Chondrocyte (in vitro differentiated cells): ENCODE measurements at places on chromosomes 7 and 10.

DNA sequence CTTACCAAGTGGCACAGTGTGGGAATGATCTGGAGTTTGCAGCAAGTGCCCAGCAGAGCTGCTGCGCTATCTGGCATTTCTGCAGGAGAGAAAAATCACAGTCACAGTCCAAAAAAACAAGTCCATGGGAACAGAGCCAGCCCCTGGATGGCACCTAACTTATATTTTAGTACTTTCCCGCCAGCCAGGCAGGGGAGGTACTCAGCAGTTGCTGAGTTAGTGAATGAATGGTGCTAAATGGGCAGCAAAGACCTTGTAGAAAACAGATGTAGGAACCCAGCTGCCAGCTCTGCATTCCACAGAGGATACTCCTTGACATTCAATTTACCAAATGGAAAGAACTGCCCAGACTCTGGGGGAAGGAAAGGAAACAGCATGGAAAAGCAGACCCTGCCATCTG is 54.5 kb downstream of the GSDME start:
- DNase-seq, result no peak

- DNase-seq, result no peak
These were observed 1.2 kb upstream of the PLXNA4 start for GRCh38 chr7:132577206-132578049.

DNA sequence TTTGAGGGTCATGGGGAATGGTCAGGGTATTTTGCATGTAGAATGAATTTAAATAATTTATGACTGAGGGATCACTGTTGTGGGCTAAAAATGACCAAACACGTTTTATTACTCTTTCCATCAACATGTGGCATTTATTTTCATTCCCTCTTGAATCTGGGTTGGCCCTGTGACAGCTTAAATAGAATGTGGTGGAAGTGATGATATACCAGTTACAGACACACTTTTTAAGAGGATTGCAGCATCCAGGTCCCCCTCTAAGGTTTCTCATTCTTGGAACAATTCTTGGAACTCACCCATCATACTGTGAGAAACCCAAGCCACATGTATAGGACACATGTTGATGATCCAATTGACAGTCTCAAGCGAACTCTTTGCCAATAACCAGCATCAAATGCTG is 272.4 kb downstream of the ETV1 start:
- DNase-seq, result no peak

DNA sequence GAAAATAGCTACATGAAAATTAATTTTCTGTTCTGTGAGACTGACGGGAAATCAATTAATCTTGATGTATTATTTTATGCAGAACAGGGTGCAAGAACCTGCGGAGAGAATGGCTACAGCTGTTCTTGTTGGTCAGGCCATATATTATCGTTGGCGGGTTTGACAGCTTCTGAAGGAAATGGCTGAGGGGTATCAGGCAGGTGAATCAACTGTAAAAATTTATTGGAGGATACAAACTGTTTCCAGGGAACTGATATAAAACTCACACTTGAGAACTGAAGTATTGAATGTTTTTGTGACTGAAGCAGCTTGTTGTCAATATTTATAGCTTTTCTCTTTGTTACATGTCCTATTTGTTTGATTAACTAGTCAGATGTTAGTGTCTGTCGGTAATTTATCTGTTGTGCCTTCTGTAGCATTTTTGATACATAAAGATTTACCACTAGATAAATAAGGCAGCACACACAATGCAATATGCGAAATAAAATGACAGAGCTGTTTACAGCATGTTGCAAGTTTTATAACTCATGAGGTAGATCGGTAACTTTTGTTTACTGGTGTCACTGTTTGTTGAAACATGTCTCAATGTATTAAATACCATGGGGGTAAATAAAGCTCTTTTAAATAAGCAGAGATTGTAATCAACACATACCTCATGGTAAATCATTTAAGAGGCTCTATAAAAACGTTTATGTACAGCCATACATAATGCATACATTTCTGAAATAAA is 308.2 kb downstream of the LRMDA start:
- no peak for DNase-seq

DNA sequence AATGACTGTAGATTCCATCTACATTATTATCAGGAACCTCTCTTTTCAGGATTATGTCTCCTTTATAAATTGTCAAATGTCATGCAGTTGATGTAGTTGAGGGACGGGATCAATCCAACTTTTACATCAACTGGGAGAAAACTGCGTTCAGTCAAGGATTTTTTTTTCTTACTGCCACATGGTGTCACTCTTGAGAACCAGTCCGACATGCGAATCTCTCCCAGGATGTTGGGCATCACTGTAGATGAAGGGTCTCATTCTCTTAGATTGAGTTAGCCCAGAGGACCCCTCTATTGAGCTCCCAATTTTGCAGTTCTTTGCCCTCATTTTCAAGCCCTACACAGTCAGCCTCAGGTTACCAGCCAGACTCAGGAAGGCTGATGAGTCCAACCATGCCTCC is 120.3 kb upstream of the PTPRZ1 start:
- DNase-seq, result no peak
